Natural killer cell (primary cell): ENCODE measurements at places on chromosomes 7 and 10. TPM values are rescaled to one million over a fixed set of nuclear protein-coding genes. Genes with fewer than 3 reads are reported as not detected.

GRCh38 chr7:159148430-159149395, 4.0 kb upstream of the VIPR2 start:
- DNase-seq: no peak

DNA sequence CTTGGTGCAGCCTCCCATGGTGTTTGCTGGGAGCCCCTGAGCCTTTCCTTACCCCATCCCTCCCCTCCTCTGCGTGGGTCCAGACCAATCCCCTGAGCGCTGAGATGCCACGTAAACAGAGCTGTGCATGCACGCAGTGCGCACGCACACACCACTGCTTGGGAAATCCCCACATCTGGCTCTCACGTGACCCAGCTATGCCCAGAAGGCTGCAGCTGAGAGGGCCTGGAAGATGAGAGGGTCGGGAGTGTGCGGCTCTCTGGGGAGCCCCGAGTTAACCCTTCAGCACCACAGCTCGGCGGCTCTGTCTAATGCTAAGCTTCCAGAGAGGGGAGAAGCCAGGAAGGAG, 177.2 kb downstream of the SH3PXD2A start:
- DNase-seq: peak; percentile 98

DNA sequence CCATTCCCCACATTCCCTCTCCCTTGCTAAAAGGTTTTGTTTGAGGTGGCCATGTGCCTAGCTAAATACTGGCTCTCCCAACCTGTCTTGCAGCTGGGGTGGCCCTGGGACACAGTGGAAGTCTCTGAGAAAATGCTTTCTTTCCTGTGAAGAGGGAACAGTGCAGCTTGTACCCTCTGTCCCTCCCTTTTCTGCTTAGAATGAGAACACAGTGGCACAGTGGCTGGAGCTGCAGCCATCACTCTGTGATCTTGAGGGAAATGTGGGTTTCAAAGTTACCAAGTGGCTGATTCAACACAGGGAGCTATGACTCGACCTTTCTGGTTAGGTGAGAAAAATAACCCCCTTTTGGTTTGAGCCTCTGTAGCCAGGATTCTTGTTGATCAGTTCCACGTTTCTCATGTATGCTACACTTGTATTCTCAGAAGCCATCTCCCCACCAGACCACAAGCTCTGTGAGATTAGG, 62.7 kb upstream of the CARD11 start:
- DNase-seq: peak; percentile 42

- DNase-seq: no peak
Observed at GRCh38 chr7:37816922-37817590, 31.3 kb upstream of the NME8 start.

GRCh38 chr7:129828989-129829736, 123.6 kb downstream of the UBE2H start:
- DNase-seq: peak; percentile 32

DNA sequence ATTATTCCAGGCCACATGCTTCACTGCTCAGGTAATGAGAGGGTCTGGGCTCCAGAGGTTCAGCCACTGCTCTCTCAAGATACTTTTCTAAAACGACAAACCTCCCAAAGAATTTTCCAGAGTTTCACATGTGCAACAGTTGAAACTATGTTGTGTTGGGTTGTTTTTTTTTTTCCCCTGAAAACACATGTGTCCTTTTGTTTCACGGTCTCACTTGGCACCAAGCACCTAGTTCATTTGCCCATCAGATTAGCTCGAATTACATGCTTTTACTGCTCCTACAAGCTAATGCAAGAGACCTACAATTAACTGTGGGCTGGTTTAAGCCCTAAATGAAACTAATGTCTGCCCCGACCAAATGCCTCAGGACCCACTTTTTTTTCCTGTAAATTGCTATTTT, 313.3 kb downstream of the FGFR2 start:
- DNase-seq: no peak

DNA sequence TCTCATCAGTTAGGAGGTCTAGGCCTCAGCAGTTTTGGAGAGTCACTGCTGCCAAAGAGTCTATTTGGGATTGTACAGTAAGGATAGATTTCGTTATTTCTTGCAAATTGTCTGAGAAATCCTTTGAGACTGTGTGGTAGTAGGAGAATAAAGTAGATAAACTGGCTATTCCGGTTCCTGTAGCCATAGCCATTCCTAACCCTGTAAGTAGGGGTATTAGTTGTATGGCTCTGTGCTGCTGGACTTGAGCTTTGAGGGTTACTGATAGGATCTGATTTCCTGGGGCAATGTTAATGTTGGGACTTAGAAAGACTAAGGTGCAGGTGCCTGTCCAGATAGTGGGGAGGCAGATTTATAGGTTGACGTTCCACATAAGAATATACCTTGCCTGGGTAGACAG, 36.1 kb upstream of the ZNF138 start:
- DNase-seq: no peak

DNA sequence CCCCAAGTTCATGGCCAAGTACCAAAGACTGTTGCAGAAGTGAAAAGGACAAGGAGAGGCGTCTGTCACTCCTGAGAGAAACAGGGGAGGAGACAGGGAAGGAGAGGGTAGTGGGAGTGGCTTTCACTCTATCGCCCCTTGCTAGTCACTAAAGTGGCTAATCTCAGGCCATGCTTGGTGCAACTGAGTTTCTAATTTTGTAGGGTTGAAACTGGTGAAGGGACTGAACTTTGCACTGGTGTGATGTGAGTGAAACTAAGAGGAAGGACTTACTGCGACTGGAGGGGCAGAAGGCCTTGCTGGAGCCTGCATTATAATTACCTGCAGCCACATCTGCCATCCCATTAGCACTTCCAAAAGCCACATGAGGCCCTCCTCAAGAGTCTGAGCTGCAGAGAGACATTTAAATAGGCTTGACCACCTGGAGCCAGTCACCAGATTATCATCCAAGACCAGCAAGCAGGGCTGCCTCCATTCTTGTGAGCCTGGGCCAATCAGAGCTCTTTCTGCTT, 107.2 kb upstream of the EEPD1 start:
- no peak for DNase-seq

DNA sequence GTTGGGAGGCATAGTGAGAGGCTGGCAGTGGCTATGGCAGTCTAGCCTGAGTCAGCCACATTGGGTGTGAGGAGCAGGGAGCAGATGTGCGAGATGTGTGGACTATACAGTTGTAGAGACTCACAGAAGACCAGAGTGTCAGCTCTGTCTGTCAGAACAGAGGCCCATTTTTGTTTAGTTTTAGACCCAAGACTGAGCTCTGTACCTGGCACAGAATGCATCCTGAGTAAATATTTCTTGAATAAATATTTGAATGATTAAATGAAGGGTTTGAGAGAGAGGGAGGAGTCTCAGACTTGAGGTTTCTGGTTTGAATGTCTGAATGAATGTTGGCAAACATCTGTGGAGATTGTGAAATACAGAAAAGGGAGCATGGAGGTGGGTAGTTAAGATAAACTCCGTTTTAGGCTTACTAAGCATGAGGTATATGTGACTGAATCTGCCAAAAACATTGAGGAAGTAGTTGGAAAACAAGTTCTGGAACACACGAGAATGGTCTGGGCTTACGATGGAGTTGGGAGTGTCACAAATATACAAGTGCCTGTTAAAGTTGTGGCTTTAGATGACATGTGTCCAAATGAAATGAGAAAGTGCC, 3.6 kb downstream of the SEC23IP start:
- no peak for DNase-seq

DNA sequence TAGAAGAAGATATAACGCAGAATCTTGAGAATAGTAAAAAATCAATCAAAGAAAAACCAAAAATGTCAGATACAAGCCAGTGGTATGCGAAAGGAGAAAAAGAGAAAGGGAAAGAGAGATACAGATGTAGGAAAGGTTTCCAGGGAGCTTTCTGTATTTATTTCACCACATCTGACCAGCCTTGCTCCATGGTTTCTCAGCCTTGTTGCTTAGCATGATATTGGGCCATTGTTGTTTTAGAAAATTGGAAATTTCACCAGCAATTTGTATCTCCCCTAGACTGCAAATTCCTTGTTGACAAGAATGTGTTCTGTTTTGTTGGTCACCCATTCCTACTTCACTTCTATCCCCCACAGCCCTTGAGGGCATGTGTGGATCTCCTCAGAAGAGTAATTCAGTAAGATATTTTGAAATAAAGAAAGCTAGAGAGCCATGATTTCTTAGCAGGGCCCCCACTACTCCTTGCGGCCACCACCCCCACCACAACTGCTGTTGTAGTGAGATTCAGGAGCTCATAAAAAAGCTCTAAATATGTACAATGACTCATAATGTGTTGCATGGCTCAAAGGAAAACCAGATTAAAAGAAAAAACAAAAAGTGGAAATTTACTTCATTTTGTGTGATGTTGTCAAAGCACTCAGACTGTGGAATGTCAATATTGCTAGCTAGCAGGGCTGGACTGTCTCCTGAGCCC, 138.7 kb downstream of the CHRM2 start:
- DNase-seq: no peak

GRCh38 chr10:128137877-128138276, 11.7 kb upstream of the MKI67 start:
- DNase-seq: no peak

- no peak for DNase-seq
Observed at GRCh38 chr10:36170943-36171501, 528.9 kb upstream of the FZD8 start.

- no peak for DNase-seq
Observed at GRCh38 chr10:112039823-112040222, 143.7 kb downstream of the GPAM start.

DNA sequence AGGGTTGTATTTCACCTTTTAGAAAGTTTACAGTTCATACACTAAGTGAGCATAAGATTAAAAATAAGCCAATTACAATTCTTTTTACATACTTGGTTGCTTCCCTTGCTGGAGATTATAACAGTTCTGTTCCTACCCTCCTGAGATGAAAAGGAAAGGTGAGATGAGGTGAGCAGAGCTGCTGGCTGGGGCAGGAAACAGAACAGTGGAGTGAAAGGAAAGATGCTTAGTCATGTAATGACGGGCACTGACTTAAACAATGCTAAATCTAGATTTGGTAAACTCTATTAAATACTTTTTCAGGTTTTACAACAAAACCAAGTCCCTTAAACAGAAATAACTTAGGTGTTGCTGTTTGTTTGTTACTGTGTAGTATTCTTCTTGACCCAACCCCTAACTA, 19.9 kb upstream of the ZEB1 start:
- peak; percentile 27 for DNase-seq

DNA sequence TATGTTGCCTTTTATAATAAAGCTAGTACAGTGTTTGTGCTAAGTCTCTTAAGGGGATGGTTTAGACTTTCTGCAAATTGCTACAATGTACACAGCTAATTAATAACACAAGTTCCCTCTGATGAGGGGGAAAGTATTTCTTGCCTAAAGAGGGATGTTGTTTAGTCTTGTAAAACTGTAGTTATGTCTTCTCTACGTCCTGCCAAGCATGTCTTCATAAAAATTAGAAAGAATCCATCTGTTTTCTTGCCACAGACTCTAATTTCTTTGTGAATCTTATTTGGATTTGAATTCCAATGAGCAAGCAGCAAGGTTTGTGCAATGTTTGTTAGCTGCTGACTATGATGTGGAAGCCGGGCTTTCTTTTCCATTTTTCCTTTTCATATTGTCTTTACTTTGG, 28.2 kb downstream of the ADARB2 start:
- DNase-seq: no peak

DNA sequence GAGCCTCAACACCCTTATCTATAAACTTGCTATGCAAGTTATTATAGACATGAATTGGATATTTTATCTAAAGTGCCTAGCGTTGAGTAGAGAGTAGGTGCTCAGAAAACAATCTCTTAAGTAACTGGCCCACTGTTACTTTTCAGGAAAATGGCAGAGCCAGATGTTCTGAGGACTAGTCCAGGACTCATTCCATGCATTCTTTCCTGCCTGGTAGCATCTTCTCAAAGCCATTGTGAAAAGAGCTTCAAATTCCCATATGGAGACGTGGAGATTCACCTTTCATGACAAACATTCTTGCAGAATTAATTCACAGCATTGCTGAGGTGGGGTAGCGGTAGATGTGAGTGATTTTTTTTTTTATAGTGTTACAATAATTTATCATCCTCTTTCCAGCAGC, 35.9 kb upstream of the ITPRID1 start:
- no peak for DNase-seq

- DNase-seq: no peak
Observed at GRCh38 chr7:44775383-44776107, 20.9 kb upstream of the PPIA start.

DNA sequence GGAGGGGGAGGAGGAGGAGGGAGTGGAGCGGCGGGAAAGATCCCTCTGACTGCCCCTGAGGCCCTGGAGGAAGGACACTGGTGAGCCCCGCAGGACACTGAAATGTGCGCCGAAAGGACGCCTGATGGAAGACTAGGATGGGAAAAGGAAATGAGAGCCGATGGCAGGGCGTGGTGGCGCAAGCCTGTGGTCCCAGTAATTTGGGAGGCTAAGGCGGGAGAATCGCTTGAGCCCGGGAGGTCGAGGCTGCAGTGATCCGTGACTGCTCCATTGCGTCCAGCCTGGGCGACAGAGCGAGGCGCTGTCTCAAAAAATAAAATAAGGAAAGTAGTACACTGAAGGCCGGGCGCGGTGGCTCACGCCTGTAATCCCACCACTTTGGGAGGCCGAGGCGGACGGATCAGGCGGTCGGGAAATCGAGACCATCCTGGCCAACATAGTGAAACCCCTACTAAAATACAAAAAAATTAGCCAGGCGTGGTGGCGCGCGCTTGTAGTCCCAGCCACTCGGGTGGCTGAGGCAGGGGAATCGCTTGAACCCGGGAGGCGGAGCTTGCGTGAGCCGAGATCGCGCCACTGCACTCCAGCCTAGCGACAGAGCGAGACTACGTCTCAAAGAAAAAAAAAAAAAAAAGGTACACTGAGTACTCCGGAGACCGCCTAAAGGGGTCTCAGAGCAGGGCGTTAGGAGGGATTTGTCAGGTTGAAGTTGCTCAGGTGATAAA, 561 bp upstream of the HNRNPF start:
- DNase-seq: peak; percentile 58

DNA sequence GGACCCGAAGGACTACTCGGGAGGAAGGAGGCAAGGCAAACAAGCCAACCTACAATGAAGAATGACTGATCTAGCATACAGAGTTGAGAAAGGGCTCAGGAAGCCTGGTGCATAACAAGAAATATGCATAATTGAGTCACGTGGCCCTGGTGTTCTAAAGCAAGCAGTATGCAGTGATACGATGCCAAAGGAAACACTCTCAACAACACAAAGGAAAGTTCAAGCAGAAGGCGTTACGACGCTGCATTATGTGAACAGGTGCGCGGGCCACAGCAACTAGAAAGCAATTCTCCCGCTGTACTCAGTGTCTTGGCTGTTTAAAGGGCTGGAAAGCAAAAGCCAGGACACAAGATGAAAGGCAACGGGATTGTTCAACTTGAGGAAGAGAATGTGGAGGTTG, 100.8 kb downstream of the PRTFDC1 start:
- no peak for DNase-seq

DNA sequence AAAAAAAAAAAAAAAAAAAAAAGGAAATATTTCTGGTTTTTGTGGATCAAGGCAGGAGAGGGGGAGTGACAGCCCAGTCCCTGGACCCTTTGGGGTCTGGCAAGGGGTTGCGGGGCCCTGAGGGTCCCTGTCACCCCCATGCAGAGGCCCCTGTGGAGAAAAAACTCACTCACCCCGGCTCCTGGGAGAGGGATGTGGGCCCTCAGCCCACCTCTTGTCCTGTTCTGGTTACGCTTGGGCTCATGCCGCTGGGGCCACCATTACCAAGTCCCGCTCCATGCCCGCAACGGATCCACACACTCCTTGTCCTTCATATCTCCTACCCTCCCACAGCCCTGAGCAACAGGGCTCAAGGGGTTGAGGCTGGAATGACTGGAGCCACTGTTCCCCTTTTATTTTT, 1.0 kb upstream of the TMEM184A start:
- no peak for DNase-seq

Gene TNKS2
- 47.9 TPM for total RNA-seq

Gene AKR1C3
- total RNA-seq: 140 TPM

Gene EPHA1
- 1.2 TPM for total RNA-seq

Gene EGR2
- 12.8 TPM for total RNA-seq
